Naive thymus-derived CD4-positive, alpha-beta T cell (primary cell): ENCODE measurements at places on chromosomes 4 and X. TPM values are rescaled to one million over a fixed set of nuclear protein-coding genes. Genes with fewer than 3 reads are reported as not detected.

TLR1 gene
- 17.7 TPM for total RNA-seq

MAGEE1 gene
- 11.0 TPM for total RNA-seq

NKX3-2 gene
- total RNA-seq, result not detected in 2 replicates

CDKL5 gene
- total RNA-seq, result 4.3 TPM

MFAP3L gene
- total RNA-seq, result 1.1 TPM
